Stimulated activated CD4-positive, alpha-beta T cell treated with anti-CD3 and anti-CD28 coated beads, Interleukin-4, amount 100 ng/mL, for 24 hours (primary cell): ENCODE measurements at places on chromosomes 7 and 10.

DNA sequence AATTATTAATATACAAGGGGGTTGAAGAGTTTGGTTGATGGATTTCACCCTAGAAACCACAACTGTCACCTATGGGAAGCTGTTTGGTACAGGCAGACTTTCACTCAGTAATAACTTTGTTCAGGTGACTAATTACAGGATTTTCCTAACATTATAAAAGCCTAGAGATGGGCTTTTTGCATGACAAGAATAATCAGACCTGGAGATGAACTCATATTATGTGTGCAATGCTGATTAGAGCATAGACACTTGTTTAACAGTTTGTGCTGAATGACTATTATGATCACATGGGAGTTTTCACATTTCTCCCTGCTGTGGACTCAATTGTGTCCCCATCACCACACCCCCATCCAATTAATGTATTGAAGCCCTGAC is 90.2 kb upstream of the STEAP4 start:
- DNase-seq = no peak

DNA sequence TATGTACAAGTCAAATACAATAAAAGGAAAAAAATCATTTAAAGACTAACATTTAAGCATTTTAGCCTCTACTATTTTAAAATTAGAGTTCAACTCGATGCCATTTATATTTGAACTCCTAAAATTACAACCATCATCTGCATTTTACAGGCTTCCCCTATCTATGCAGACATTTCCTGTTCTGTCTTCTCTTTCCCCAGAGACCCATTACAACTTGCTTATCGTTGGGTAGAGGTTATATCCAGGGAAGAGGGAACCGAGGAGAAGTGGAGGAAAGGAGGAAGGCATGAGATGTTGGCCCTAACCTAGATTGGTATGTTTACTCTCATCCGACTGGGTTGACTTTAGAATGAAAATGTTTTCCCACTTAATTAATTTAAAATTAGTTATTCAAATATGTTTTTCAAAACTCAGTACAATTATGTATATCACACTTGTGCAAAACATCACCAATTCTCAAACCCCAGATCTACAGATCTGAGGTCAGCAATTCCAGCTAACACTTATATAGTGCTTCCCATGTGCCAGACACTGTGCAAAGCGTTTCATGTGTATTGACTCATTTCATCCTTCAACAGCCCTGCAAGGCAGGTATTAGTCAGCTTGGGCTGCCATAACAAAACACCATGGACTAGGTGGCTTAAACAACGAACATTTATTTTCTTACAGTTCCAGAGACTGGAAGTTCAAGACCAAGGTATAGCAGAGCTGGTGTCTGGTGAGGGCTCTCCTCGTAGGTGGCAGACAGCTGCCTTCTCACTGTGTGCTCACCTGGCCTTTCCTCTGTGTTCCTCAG is 27.3 kb upstream of the HERPUD2 start:
- DNase-seq = peak; percentile 53

GRCh38 chr10:21832821-21833130 is 170.8 kb downstream of the DNAJC1 start:
- DNase-seq = no peak

GRCh38 chr10:69912589-69912988 is 110.9 kb downstream of the COL13A1 start:
- no peak for DNase-seq

DNA sequence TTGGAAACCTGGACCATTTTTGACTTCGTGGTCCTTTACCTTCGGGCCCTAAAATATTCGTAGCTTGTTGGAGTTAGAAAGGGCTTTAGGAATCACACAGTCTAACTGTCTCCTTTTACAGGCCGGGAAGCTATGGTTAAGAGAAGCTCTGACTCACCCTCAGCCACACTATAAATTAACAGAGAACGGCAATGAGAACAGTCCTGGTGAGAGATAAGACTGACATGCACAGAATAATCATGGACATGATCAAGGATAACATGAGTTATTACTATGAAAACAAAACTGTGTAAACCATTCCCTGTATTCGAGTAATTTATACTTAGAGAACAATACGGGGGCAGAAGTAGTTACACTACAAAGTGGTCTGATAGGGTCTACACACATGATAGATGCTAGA is 162.5 kb upstream of the MALRD1 start:
- no peak for DNase-seq

- no peak for DNase-seq
These were observed 112.5 kb upstream of the UNC5B start for GRCh38 chr10:71099731-71100361.

DNA sequence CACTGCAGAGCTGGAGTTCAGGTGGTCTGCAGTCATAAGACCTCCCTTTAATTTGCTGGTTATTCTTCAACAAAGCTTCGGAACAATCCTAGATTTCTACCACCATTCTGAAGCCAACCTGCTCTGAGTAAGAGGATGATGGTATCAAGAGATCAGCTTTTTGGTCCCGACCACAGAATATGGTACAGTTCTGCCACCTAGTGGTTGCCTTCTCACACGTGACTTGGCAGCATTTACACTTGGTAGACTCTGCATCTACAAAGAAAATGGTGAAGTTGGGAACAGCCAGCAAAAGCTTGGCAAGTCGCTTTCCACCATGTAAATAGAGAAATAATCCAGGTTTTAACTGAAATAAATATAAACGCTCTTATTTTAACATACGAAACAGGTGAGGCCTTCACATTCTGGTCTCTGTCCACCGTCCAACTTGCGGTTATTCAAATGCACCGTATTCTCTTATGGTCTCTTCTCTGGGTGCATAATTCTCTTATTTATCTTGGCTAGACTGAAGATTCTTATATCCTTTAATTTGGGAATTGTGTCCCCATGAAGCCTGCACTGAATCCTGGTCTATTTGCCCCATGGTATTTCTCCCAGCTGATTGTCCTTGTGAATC is 173.9 kb upstream of the GRM3 start:
- peak; percentile 42 for DNase-seq

DNA sequence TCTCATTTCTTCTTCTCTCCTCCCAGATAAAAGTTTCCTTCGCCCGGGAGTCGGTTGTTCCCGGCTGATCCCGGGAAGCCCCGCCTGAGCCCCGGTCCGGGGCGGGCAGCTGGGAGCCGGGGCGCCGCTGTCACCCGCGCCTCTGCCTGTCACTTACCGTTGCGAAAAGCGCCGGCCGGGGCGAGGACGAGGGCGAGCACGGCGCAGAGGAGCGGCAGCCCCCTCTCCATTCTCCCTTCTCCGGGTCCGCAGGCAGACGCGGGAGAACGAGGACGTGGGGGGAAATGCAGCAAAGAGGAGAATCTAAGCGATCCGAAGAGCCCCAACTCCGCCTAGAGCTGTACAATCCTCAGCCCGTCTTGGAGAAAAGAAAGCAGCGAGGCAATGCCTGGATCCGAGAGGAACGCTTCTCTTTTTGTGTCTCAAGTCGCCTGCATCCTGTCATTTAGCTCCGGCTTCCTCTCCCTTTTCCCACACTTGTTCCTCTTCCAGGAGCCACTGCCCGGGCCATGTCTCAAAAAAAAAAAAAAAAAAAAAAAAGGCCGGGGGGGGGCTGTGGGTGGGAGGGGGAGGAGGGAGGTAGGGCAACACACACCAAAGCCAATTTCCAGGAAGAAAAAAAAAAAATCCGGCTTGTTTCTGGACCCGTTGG is at the start of gene NRP1:
Gene NRP1, minus strand, starts transcription at position 515 of the 652 bp plus-strand sequence. Its CDS starts 285 bp downstream, at position 230.
- DNase-seq = no peak

DNA sequence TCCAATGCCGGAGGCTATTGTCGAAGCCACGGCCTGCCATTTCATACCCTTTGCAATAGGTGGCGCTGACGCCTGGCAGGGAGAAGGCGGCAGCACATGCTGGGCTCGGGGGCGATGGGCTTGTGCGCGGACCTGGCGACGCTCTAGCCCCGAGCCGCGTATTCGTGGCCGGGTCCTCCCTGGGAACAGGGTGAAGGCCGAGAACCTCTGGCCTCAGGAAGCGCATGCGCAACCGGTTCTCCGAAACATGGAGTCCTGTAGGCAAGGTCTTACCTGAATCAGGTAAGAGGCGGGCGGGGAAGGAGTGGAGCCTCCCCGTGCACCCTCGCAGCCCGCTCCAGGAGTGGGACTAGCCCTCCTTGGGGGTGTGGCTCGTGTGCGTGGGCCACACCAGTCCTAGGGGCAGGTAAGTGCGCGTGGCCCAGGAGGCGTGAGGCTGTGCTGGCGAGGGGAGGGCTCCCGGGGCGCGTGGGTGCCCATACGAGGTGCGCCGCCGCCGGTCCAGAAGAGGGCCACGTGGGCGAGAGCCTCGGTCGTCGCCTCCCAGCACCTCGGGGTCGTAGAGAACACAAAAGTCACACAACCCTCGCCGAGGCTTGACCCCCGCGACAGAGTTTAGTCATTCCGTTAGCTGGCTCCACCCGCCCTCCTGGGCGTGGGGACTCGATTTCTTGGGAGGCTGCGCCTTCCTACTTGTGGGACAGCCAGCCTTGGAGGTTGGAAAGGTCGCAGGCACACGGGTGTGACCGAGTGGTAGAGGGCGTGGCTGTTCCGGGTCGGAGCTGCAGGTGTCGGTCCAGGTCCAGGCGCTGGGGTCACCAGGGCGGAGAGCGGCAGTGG is 5.6 kb upstream of the MEST start:
- DNase-seq = peak; percentile 57

DNA sequence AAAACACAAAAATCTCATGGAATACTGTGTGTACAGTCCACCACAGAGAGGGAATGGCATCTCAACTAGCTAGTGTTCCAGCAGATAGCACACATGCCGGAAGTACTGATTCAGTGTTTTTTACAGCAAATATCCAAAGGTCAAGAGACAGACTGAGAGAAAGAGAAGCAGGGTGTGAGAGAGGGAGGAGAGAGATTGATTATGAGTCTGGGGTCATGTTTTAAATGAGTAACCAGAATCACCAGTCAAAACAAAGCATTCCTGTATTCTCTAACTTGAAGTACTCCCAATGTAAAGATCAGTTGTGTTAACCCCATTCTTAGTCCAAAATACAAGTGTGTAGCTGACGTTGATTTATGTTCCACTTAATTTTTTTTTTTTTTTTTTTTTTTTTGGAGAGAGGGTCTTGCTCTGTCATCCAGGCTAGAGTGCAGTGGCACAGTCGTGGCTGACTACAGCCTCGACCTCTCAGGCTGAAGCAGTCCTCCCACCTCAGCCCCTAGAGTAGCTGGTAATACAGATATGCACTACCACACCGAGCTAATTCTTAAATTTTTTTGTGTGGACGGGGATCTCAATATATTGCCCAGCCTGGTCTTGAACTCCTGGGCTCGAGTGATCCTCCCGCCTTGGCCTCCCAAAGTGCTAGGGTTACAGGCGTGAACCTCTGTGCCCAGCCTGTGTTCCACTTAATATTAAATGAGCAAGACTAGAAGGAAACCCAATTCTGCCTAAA is 114.2 kb downstream of the TAF3 start:
- no peak for DNase-seq

GRCh38 chr7:102935450-102936115 is 22.8 kb downstream of the LRRC17 start:
- no peak for DNase-seq

DNA sequence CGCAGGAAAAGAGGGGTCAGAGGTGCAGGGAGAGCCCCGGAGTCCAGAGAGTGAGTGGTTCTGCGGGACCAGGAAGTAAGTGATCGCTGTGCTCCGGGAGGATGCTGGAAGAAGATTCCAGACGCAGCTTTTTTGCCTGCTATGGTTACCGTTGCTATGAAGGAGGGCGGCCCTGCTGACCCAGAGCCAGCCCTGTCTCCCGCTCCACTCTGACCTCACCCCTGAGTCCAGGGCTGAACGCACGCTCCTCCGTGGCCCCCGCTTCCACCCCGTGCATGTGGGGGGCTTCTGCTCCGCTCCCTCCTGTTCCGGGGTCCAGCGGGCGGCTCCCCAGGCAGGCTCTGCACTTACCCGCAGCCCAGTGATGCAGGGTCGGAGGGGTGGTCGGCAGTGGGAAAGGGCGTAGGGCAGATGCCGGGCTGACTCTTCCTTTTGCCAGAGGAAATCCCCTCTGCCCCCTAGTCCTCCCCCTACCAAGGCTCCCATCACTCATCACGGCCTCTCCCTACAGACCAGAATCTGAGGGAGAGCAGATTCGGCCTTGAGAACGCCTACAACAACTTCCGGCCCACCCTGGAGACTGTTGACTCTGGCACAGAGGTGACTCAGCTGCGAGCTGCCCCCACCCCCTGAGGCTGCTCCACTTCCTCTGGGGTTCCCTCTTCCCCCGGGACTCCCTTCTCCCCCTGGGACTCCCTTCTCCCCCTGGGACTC is 2.7 kb upstream of the MUC17 start:
- peak; percentile 70 for DNase-seq

DNA sequence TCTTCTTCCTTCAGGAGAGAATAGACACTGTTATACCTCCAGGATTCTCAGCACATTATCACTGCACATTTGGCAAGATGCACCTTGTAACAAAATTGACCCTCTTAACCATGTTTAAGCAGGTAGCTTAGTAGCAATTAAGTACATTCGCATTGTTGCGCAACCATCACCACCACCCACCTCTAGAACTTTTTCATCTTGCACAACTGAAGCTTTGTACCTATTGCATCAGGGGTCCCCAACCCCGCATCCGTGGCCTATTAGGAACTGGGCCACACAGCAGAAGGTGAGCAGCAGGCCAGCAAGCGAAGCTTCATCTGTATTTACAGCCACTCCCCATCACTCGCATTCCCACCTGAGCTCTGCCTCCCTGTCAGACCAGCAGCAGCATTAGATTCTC is 29.9 kb upstream of the SMURF1 start:
- DNase-seq = no peak

DNA sequence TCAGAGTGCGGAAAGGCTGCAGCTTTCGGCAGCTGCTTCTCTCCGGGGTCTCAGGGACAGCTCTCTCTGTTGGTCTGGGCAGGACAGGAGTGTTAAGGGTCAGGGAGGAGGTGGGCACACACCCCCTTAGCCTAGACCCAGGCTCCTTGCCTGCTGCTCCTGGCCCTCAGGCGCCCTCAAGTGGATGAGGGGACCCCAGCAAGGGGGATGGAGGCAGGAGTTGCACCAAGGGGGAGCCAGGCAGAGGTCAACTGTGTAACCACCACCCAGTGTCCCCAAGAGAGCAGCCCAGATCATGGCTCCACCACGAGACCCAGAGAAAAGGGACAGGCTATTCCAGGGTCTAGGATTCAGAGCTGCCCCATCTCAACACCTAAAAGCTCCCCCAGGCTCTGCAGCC is 26.9 kb downstream of the SPOCK2 start:
- DNase-seq = no peak

DNA sequence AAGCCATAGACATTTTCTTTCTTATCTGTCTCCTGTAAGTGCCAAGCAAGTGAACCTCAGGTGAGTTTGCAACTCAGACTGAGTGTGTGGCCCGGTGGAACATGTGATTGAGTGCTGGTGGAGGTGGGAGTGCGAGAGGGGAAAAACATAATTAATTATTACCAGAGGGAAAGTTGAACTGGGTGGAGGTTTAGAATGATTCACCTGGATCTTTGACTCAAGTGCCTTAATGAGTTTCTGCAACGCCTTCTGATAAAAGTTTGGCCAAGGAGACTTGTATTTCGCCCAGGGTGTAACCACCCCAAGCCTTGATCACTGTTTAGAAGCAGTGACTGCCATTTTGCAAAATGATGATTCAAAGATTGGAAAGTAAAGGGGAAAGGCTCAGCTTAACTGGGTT is 513.9 kb downstream of the GATA3 start:
- DNase-seq = peak; percentile 5
